ENCODE measurements at places on chromosomes 3 and 15.

DNA sequence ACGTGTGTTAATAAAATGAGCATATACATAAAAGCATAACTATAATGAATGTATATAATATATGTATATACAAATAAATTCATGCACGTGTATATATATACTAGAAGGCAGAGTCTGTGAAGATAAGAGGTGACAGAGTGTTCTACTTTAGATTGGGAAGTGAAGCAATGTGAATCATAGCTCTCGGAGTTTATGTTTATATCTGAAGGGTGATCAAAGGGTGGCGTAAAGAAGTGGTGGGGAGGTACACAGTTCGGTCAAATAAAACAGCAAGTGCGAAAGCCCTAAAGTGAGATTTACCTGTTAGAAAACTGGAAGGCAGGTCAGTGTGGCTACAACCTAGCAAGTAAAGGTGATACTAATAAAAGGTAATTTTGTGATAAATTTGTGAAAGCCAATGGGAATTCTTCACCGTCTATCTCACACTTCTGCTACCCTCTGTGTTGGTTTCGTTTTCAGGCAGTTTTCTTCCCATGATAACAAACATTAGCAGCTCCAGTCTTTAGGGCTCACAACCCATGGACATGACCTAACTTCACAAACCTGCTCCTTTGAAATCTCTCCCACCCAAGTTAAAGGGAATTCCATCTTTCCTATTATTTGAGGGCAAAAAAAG lies 46.7 kb upstream of the BCHE start:
- DNase-seq, result no peak

DNA sequence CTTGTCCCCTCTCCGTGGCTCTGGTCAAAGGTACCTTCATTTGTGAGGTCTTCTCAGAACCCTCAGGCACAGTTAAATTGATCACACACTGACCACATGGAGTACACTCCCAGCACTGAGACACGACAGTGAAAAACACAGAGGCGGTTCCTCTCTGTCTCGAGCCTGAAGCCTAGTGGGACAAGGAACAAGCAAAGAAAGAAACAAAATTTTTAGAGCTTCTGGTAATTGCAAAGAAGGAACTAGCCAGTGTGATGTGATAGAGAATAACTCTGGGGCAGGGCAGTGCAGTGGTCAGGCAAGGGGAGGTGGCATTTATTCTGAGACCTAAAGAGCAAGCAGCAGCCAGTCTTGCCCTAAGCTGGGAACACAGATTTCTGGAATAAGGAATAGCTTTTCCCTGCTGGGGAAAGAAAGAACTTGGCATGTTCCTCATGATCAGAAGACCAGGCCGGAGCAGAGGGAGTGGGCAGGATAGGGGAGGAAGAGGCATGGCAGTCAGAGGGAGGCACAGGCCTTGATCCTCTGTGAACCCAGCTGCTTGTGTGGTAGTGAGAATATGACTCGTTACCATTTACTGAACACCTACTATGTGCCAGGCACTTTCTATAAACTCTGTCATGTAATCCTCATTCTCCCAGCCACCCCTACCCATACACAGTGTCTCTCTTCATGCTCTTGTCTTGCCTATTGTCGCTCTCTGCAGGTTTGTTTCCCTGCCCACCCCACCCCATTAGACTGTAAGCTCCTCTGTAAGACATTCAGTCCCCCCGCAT lies 262.3 kb upstream of the HES1 start:
- DNase-seq, result no peak

DNA sequence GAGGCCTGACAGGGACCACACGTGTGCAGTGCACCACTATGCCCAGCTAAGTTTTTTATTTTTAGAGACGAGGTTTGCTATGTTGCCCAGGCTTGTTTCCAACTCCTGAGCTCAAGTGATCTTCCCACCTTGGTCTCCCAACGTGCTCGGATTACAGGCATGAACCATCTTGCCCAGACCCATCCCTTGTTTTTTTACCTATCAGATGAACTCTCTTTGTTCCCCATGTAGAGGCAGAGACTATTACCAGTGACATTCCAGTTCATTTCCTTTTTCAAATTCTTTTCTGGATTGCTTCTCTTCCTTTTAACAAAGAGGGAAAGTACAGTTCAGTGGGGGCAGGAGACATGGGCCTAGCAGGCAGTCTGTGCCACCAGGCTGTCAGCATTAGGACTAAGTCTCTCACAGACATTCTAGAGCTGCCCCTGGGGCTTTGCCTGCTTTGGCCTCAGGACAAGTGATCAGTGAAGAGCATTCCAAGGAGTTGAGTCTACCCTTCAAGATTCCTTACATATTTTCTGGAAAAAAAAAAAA lies 103.5 kb upstream of the SLC7A14 start:
- DNase-seq, result no peak

DNA sequence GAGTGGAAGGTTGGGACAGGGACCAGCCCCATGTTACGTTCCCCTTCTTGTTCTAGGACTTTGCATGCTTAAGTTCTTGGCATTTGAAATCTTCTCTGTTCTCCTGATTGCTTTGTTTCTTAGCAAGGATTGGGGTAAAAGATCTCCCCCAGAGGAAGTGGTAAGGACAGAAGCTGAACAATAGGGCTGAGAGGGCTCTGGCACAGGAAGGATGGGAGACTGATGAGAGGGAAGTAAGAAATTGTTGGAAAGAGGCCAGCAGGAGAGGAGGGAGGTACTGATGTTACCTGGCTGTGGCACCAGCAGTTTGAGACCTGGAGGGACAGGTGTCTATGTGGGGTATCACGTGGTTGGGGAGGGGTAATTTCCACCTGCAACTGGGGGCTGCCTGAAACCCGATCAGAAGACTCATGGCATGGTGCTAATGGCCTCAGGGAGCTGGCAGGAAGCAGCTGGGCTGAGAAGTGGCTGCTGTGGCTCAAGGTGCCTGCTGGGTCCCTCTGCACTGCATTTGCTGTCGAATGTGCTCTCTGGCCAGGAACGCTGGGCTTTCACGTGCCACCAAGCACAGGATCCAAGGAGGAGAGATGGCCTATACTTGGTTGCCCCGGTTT lies 108.4 kb downstream of the LSM3 start:
- DNase-seq, result no peak

- DNase-seq, result no peak
Measured at GRCh38 chr3:149199474-149199873, 22.2 kb downstream of the CP start.

DNA sequence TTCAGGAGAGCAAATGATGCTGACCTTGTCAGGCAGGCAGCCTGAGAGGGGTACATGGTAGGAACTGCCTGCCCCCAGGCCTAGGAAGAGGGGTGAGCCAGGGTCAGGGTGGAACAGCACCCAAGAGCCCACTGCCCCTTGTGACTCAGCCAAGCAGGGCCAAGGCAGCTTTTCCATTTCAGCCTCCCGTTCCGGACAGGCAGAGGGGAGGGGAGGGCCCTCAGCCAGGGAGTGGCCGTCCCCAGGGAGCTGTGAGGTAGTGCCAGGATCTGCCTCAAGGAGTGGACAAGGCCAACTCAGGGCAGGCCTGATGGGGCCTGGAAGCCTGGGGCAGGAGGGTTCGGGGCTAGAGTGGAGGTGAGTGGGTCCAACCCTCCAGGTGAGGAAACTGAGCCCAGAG lies 5.1 kb upstream of the ANKRD63 start:
- no peak for DNase-seq

GRCh38 chr3:62602129-62602770 lies 228.9 kb upstream of the FEZF2 start:
- no peak for DNase-seq

GRCh38 chr3:135181408-135181807 lies 386.3 kb downstream of the EPHB1 start:
- no peak for DNase-seq
